ENCODE measurements at places on chromosomes 3 and 15.

GRCh38 chr3:156388497-156389448 is 166.1 kb downstream of the SSR3 start:
- no peak for DNase-seq

DNA sequence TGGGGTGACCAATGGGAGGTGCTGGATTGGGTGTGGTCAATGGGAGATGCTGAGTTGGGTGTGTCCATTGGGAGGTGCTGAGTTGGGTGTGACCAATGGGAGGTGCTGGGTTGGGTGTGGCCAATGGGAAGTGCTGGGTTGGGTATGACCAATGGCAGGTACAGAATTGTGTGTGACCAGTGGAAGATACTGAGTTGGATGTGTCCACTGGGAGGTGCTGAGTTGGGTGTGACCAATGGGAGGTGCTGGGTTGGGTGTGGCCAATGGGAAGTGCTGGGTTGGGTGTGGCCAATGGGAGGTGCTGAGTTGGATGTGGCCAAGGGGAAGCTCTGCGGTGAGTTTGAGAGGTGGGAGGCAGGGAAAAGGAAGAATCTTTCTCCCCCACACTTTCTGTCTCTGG is 250.0 kb upstream of the PROK2 start:
- DNase-seq, result no peak

DNA sequence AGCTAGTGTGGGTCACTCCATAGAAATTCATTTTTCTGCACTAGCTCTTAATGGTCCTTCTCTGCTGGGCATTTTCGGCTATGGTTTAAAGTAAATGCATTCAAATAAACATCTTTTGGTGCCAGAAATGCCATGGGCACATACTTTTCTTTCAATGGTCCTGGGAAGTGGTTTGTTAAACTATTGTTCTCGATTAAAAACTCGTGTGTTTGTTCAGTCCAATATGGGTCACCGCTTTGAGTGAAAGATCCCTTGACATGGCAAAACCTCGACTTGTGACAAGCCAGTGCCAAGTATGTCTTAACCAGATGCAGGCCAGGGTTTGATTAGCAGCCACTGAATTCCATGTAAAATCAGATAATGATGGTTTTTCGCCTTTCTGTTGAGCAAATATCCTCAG is 331.9 kb upstream of the WNT5A start:
- DNase-seq, result no peak

GRCh38 chr3:169026543-169027182 is 636.8 kb downstream of the MECOM start:
- no peak for DNase-seq

GRCh38 chr3:117463276-117464115 is 753.9 kb downstream of the TUSC7 start:
- DNase-seq, result no peak

DNA sequence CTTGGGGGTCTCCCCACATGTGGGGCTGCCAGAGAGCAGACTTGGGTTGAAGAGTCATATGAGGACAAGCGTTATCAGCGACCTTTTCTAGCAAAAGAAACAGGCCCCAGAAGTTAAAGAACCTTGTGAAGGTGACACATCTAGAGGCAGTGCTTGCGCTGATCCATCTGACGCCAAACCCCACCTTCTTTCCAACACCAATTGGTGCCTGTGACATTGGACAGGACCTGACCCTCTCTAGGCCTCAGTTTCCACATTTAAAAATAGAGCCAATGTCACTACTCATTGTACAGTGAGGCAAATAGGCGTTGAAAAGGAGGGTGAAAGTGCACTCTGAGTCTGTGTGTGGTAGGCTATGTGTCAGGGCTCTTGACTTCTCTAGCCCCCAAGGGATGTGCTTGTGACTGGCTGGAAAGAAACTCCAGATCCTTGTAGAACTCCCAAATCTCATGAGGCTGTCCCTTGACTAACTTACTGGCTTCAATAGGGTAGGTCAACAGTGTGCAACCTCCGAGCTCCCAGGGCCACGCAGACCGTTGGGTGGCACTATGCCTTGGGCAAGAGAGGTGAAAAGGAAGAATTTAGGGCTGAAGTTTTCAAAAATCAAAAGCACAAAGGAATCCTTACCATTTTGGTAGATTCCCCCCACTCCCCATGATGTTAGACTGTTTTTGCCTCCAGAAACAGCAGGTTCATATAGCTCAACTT is 666 bp upstream of the FAM219B start:
- no peak for DNase-seq

Measured in activated T-helper 1 cell treated with Interleukin-2 at 50 U/mL for 16 hours (primary cell).